ENCODE measurements at places on chromosomes 2 and 18. TPM values are rescaled to one million over a fixed set of nuclear protein-coding genes. Genes with fewer than 3 reads are reported as not detected.

The CYBRD1 gene
- total RNA-seq: 1.7 TPM

The GBX2 gene
- 10.5 TPM for total RNA-seq

The MBP gene
- total RNA-seq: 2.2 TPM

DNA sequence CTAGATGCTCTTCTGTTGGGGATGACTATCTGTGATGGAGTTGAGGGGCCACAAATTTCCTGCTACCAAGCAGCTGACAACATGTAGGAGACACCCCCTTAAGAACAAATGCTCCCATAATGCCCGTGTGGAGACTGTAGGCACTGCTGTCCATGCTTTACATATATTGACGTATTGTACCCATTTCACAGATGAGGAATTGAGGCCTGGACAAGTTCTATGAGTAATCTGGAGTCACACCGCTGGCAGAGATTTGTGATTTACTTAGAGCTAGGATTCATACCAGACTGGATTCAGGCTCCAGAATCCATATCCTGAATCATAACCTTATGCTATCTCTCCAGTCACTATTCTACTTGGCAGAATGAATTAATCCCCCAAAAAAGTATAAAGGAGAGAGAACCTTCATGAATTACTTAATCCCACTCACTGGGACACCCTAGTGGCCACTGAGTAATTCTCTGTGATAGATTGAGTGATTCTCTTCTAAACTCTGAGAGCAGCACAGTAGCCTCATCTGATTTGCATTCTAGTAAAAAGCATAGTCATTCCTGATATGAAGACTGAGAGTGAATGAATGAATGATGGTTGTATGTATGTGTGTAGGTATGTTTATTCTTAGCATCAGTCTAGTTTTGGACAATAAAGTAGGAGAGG lies 460.7 kb upstream of the MEIS1 start:
- ATAC-seq: no peak

- ATAC-seq: peak; percentile 70
Measured at GRCh38 chr2:144834998-144835633, 315.2 kb upstream of the ZEB2 start.

GRCh38 chr2:128198656-128199055 lies 107.7 kb downstream of the UGGT1 start:
- ATAC-seq: no peak

- no peak for ATAC-seq
Measured at GRCh38 chr18:34873986-34874580, 164.0 kb downstream of the DTNA start.

GRCh38 chr2:10911291-10912075 lies at the start of gene KCNF1:
Gene KCNF1, plus strand, starts transcription at chr2:10911934. Its CDS starts 493 bp downstream, at chr2:10912427.
- ATAC-seq: peak; percentile 77

DNA sequence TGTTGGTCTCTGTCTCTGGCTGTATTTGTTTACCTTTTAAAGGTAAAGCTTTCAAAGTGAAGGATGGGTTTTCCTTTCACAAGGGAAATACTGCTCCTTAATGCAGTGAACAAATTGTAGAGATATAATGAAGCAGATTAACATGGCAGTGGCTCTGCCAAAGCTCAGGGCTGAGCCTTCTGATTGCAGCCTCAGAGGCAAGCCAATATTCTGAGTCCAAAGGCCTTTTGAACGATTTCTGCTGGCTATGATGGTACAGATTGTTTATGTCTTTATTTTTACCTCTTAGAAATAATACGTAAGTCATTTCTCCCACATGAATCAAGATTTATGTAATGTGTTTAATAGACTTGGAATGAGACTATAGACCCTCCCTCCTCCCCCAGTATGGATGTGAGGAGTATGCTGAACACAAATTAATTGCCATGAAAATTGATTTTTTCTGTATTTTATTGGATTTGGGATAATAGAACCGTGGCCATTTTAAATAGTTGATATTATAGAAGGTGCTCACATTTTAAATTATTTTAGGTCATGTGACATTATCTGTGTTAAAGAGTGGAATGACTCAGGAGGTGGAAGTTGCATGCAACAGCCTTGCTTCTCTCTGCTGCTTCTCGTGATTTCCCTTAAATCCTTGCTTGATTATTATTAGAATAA lies 772 bp downstream of the SCN2A start:
- ATAC-seq: peak; percentile 74

GRCh38 chr2:149732730-149733290 lies 145.2 kb upstream of the MMADHC start:
- no peak for ATAC-seq

- ATAC-seq: no peak
Measured at GRCh38 chr2:198053776-198054175, 249.4 kb downstream of the PLCL1 start.
